ENCODE measurements at places on chromosomes 5 and 9.

DNA sequence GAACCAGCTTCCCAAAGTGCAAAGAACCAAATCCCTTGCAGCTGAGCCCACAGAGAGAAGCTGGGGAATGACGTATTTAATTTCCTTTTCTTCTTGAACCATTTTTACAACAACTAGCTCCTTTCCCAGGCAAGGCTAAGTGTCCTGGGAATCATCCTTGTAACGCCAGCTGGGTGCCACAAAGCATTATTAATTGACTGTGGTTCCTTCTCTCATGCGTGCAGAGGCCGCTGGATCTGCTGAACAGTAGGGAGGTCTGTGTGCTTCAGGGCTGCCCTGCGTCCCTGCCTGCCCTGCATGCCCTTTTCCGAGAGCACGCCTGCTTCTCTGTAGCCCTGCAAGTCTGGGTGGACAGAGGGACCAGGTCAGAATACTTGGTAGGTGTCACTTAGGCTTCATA is 124.1 kb upstream of the OTULINL start:
- DNase-seq: no peak

- DNase-seq: no peak
These were observed 24.7 kb downstream of the AMBP start for GRCh38 chr9:114053246-114054005.

GRCh38 chr5:163309914-163310313 is 127.5 kb upstream of the CCNG1 start:
- no peak for DNase-seq

DNA sequence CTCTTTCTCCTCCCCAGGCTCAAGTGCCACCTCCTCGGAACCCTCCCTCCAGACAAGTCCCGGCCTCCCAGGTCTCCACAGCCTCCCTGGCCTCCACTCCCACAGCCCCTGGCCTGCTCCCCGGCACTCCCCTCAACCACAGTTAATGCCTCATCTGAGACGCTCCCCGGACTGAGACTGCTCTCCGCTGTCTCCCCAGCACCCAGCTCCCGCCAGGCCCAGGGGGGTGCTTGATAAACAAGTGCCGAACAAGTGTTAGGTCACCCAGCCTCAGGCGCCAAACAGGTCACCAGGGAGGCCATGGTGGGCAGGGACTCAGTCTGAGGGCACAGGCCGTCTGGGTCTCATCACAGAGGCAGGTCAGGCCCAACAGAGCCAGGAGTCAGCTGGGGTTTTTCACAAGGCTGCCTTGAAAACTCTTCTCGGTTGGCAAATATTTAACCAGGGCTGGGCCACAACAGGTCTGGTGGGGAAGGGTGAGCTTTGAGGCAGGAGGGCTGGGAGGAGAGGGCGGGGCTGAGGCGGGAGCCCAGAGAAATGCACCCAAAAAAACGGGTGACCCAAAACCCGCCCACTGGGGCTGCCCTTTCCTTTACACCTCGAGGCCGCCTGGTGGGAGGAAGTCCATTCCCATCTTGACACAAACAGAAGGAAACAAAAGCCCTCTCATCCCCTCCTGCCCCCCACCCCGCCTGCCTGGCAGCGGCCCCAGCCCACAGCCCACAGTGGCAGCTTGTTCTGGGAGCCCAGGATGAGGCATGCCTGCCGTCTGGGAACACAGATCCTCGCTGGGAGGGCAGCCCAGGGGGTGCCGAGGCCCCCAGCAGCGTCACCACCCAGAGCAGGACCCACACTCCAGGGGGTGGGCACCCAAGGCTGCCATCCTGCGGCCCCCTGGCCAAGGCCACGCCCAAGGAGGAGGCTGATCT is 66.6 kb upstream of the STXBP1 start:
- DNase-seq: no peak
